ENCODE measurements at places on chromosomes 5 and 9.

- no peak for DNase-seq
These were observed 512.1 kb downstream of the MAN2A1 start for GRCh38 chr5:110201791-110202190.

DNA sequence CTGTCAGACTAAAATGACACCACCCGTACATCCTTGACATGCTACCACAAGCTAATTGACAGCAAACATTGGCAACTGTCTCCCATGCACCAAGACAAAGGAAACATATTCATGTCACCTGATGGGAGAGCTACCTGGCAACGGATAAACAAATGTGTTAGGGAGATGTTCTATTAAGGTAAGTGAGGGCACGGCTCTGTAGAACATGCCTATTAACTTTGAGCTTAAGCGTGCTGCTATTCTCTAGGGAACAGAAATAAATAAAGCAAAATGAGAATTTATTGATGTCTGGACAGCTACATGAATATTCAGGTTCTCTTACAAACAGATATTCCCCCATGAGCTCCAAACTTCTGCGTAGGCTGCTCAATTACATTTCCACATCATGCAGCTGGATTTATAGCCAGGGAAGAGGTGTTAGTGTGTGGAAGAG lies 361.4 kb upstream of the RFX3 start:
- no peak for DNase-seq

- DNase-seq: no peak
These were observed 44.1 kb downstream of the TJP2 start for GRCh38 chr9:69218166-69218565.

DNA sequence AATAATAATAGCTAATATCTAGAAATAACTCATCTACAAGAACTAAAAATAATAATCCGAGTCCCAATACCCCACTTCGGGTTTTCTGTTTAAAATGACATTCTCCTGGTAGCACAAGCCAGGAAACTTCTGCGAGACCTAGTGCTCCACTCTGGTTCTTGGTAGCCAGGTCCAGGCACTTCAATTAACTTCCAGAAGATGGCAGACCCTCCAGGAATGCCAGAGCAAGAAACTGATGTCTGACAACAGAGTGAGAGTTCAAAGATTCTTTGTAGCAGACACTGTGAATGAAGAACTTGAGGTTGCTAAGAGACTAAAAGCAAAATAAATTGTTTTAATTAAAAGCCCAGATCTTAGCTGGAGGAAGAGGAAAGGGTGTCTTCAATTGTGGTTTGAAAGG lies 1963.3 kb upstream of the CDH9 start:
- no peak for DNase-seq

DNA sequence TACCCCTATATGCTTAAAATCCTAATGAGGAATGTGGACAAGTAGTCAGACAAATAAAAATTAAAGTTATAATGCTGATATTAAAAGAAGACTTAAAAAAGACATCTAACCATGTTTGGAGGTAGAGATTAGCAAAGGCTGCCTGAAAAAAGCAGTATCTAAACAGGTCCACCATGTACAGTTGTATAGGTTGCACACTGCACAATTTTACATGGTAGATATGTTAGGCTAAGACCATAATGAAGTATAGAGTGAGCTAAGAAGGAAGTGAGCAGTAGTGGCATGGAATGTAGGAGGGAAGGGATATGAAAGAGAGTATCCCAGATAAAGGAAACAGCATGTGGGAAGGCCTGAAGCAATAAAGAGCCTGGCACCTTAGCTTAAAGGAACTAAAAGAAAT lies 51.1 kb downstream of the MAMDC2 start:
- no peak for DNase-seq

- DNase-seq: no peak
These were observed 21.0 kb upstream of the ERAP2 start for GRCh38 chr5:96855031-96855872.

- no peak for DNase-seq
These were observed 1352.0 kb upstream of the NUDT12 start for GRCh38 chr5:104914536-104915070.

- DNase-seq: no peak
These were observed 77.5 kb upstream of the SPATA31D4 start for GRCh38 chr9:81850724-81851123.

Measured in cortex of kidney (tissue), 1 donor.